Activated T-helper 1 cell treated with anti-CD3 and anti-CD28 coated beads, Interleukin-2, amount 50 U/mL, for 16 hours (primary cell): ENCODE measurements at places on chromosomes 3 and 15.

GRCh38 chr3:156680243-156680914 lies 6.0 kb downstream of the TIPARP start:
- DNase-seq: no peak

GRCh38 chr3:43687499-43687811 lies 3.3 kb upstream of the ABHD5 start:
- no peak for DNase-seq

- DNase-seq: no peak
Measured at GRCh38 chr15:74857671-74858368, 14.9 kb upstream of the ULK3 start.

GRCh38 chr3:13093687-13094086 lies 20.5 kb upstream of the IQSEC1 start:
- no peak for DNase-seq

GRCh38 chr15:60214201-60214600 lies 183.6 kb downstream of the ANXA2 start:
- DNase-seq: no peak
